ENCODE measurements at places on chromosomes 1 and 21. TPM values are rescaled to one million over a fixed set of nuclear protein-coding genes. Genes with fewer than 3 reads are reported as not detected.

DNA sequence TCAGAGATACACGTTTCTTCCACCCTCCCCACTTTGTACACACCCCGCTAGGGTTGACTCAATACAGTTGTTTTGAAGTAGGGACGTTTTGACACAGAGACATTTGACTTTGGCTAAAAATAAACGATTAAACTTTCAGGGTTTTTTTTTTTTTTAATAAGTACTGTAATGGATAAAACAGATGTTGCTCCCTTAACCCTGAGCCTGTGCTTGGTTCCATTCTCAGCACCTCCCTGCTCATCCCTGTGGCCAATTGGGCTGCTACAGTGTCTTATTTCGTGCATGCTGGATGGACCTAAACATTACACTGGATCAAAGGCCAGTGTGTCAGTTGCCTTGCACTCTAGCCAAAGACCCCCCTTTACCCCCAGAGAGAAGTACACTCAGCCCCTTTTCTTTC lies 16.9 kb downstream of the GRHL3 start:
- no peak overlapping the region for H3K4me3 ChIP-seq
- H3K27me3 ChIP-seq = no peaks in the 10 kb centered on the region
- no peaks in the 10 kb centered on the region for H3K4me1 ChIP-seq
- no peaks in the 10 kb centered on the region for H3K36me3 ChIP-seq
- H3K27ac ChIP-seq = no peak overlapping the region

DNA sequence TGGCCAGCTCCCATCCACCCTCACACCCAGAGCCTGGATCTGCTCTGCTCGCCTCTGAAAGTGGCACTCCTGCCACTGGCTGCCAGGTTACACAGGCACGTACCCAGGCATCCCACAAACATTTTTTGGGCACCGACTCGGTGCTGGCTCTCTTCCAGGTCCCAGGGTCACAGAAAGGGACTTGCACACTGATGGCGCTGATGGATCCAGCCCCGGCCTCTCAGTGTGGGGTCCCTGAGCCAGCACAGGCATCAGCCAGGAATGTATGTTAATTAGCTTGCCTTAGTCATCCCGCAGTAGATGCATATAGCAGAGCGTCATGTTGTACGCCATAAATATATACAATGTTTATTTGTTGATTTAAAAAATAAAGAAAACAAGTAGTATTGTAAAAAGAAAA lies 537.2 kb downstream of the NPHP4 start:
- no peaks in the 10 kb centered on the region for H3K27me3 ChIP-seq
- H3K27ac ChIP-seq = no peak overlapping the region
- no peaks in the 10 kb centered on the region for H3K4me1 ChIP-seq
- H3K36me3 ChIP-seq = no peaks in the 10 kb centered on the region
- no peak for DNase-seq

- H3K27me3 ChIP-seq = no peaks in the 10 kb centered on the region
- no peak overlapping the region for H3K4me3 ChIP-seq
- H3K4me1 ChIP-seq = peaks cover 5% of the 10 kb centered on the region
- no peaks in the 10 kb centered on the region for H3K36me3 ChIP-seq
These were observed 75.9 kb upstream of the ETS2 start for GRCh38 chr21:38729754-38730379.

DNA sequence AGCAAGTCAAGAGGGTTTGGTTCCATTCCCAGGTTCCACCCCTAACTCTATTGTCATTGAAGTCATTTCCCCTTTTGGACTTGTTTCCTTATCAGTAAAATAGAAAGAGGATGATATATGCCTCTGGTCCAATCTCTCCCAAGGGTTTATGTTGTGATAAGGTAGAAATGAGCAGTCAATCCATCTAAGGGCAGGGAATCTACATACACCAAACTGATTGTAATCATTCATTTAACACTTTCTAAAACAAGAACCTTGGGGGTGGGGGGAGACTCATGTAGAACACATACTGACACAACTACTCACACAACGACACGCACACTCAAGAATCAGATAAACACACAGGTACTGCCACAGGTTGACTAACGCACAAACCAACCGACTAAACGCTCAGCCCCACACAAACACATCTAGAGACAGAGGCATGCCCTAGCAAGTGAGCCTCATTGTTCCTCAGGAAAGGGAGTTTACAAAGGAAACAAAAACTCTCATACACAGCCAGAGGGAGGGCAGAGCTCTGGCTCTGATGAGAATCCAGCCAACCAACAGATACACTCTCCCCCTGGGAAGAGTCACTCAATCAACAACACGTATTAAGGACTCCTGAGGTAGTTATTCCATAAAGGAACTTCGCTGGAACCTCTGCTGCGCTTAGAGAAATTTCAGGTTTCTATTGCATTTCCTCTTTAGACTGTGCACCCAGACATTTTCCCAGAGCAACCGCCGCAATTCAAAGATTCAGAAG lies 1.0 kb downstream of the F11R start:
- peaks cover 6% of the 10 kb centered on the region for H3K4me1 ChIP-seq
- no peaks in the 10 kb centered on the region for H3K36me3 ChIP-seq
- H3K27me3 ChIP-seq = peaks cover 3% of the 10 kb centered on the region
- H3K4me3 ChIP-seq = peak overlapping the region; percentile 70
- peak overlapping the region; percentile 62 for H3K27ac ChIP-seq
- DNase-seq = no peak

- no peak overlapping the region for H3K27ac ChIP-seq
- no peak overlapping the region for H3K4me3 ChIP-seq
- peaks cover 34% of the 10 kb centered on the region for H3K4me1 ChIP-seq
- no peaks in the 10 kb centered on the region for H3K27me3 ChIP-seq
- peaks cover 6% of the 10 kb centered on the region for H3K36me3 ChIP-seq
- no peak for DNase-seq
These were observed 3.2 kb downstream of the BTF3L4 start for GRCh38 chr1:52059321-52059720.

- H3K27ac ChIP-seq = no peak overlapping the region
- H3K4me1 ChIP-seq = peaks cover 15% of the 10 kb centered on the region
- H3K27me3 ChIP-seq = no peaks in the 10 kb centered on the region
- H3K36me3 ChIP-seq = no peaks in the 10 kb centered on the region
- no peak overlapping the region for H3K4me3 ChIP-seq
These were observed 29.6 kb downstream of the TSNAX start for GRCh38 chr1:231557898-231558707.

DNA sequence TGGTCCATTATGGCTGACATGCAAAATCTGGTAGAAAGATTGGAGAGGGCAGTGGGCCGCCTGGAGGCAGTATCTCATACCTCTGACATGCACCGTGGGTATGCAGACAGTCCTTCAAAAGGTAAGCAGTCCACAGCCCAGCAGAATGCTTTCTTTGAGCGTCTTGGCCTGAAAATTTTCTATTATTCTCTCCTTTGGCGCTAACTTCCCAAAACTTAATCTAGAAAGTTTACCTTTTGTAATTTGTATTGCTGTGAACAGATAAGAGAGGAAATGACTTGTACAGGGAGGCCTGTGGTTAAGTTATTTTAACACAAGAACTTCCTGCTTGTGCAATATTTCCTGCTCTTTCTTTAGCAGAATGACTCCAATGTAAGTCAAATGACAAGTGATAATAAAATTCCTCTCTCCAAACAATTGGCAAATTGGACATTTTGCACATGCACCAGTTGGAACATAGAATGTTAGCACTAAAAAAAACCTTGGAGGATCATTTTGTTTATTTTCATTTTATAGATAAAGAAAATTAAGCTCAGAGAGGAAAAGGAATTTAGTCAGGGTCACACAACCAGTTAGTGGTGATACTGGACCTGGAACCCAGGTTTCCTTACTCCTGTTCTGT lies 18.9 kb downstream of the CAP1 start:
- H3K27ac ChIP-seq = peak overlapping the region; percentile 80
- H3K4me1 ChIP-seq = peaks cover 58% of the 10 kb centered on the region
- no peaks in the 10 kb centered on the region for H3K27me3 ChIP-seq
- no peak overlapping the region for H3K4me3 ChIP-seq

DNA sequence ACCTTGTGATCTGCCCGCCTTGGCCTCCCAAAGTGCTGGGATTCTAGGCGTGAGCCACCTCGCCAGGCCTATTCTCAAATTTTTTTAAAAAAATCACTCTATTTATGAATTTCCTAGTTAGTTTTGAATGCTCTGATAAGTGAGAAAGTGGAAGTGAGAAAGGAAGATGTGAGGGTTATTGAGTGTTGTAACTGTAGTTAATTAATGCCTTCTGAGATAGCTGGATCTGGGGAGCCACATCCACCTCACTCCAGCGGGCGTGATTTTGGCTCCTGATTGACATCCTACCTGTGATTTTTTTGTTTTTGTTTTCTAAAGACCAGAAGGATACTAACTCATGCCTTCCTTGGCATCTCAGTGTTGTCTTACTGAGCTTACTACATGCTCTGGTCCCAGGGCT lies 65.6 kb downstream of the ST3GAL3 start:
- no peaks in the 10 kb centered on the region for H3K27me3 ChIP-seq
- peaks cover 2% of the 10 kb centered on the region for H3K36me3 ChIP-seq
- no peak for DNase-seq
- peaks cover 25% of the 10 kb centered on the region for H3K4me1 ChIP-seq

- no peak for DNase-seq
- H3K36me3 ChIP-seq = peaks cover 16% of the 10 kb centered on the region
- H3K27ac ChIP-seq = peak overlapping the region; percentile 60
- H3K4me3 ChIP-seq = peak overlapping the region; percentile 76
- no peaks in the 10 kb centered on the region for H3K27me3 ChIP-seq
These were observed 11.8 kb downstream of the TPM3 start for GRCh38 chr1:154179946-154180687.

DNA sequence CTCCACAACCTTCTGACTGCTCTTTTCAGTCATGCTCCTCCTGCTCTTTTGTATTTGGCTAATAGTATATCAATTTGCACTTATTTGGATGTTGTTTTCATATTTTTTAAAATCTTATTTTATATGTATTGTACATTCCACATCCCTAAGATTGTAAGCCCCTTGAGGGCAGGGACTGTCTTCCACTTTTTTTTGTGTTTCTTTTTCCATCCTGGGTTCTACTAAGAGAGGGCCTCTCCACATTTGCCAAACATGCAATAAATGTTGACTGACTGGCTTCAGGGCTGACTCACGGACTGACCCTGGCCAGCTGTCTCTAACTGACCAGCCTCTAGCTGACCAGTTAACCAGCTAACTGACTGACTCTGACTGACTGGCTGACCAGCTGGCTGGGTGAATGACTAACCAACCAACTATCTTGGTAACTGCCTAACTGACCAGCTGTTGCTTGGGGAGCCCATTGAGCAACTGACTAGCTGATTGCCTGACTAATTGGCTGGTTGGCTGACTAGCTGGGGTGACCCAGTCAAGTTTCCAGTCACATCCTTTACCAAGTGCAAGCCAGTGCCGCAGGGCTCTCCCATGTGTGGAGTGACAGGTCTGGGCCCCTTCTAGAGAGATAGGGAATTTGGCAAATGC lies 16.1 kb downstream of the CSF1 start:
- H3K27ac ChIP-seq = no peak overlapping the region
- no peak for DNase-seq
- H3K36me3 ChIP-seq = peaks cover 3% of the 10 kb centered on the region
- H3K27me3 ChIP-seq = no peaks in the 10 kb centered on the region

DNA sequence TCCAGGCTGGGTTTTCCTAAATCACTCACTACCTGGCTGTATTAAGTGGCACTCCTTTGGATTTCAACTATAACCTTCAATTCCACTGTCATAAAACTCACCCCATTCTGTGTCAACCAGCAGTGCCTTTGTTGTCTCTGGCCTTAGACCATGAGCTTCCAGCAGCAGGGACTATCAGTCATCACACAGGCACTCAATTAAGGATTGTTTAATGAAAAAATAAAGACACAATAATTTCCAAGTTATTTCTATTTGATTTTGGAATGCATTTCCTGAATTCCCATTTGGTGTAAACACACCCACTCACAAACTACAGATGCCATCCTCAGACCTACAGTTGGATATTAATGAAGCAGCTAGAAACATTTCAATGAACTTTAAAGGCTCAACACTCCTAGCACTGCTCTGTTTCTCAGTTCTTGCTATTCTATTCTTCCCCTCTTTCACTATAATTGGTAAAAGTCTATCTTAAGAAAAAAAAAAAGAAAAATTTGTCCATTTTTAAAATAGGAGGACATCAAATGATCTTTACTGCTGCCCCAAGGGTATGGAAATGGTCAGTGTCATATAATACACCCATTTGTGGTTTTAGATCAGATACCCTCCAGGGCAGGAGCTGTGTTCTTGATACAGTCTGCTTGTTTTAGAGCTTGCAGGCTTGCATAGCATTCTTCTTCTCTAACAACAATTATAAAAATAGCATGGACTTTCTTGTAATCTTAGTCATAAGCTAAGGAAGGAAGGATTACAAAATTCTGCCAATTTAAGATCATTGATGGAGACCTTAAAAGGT lies 156.4 kb downstream of the PTGER3 start:
- no peaks in the 10 kb centered on the region for H3K36me3 ChIP-seq
- H3K27me3 ChIP-seq = no peaks in the 10 kb centered on the region
- H3K4me1 ChIP-seq = no peaks in the 10 kb centered on the region
- H3K27ac ChIP-seq = no peak overlapping the region
- no peak for DNase-seq

- no peak overlapping the region for H3K4me3 ChIP-seq
- H3K4me1 ChIP-seq = no peaks in the 10 kb centered on the region
- H3K27ac ChIP-seq = no peak overlapping the region
- H3K36me3 ChIP-seq = no peaks in the 10 kb centered on the region
These were observed 7.1 kb upstream of the ZNF678 start for GRCh38 chr1:227556288-227556687.

- H3K36me3 ChIP-seq = no peaks in the 10 kb centered on the region
- H3K27me3 ChIP-seq = no peaks in the 10 kb centered on the region
- H3K4me3 ChIP-seq = no peak overlapping the region
These were observed 8.8 kb upstream of the FAM20B start for GRCh38 chr1:179016706-179017382.

GRCh38 chr1:31702836-31703404 lies 897 bp downstream of the COL16A1 start:
- peaks cover 19% of the 10 kb centered on the region for H3K4me1 ChIP-seq
- no peak overlapping the region for H3K27ac ChIP-seq
- H3K36me3 ChIP-seq = no peaks in the 10 kb centered on the region
- peak overlapping the region; percentile 54 for H3K4me3 ChIP-seq
- H3K27me3 ChIP-seq = no peaks in the 10 kb centered on the region
- no peak for DNase-seq

GRCh38 chr1:246591047-246591446 lies 24.8 kb downstream of the CNST start:
- H3K4me3 ChIP-seq = no peak overlapping the region
- H3K4me1 ChIP-seq = peaks cover 21% of the 10 kb centered on the region
- H3K27ac ChIP-seq = no peak overlapping the region
- no peak for DNase-seq

GRCh38 chr1:15723631-15724246 lies 12.3 kb upstream of the SLC25A34 start:
- DNase-seq = no peak
- H3K27me3 ChIP-seq = no peaks in the 10 kb centered on the region
- peaks cover 96% of the 10 kb centered on the region for H3K36me3 ChIP-seq
- H3K4me3 ChIP-seq = no peak overlapping the region

Gene SV2A
- 0.17 TPM for total RNA-seq

Gene TCHHL1
- not detected for total RNA-seq

Gene PCNT
- total RNA-seq = 165 TPM

Gene CYP4Z1
- total RNA-seq = 0.22 TPM

Gene ANKRD65
- total RNA-seq = 2.4 TPM

Gene SLC22A15
- total RNA-seq = 0.50 TPM

Gene MASP2
- total RNA-seq = not detected

Gene ALDH9A1
- 69.3 TPM for total RNA-seq
